CD4-positive, alpha-beta T cell treated with Interleukin-17A for 1 hour (primary cell): ENCODE measurements at places on chromosomes 4 and X.
A peak's percentile ranks its signal among the peaks of the same experiment; 100 is the strongest.

- no peak for DNase-seq
Measured at GRCh38 chr4:25702848-25703247, 47.2 kb downstream of the SLC34A2 start.

GRCh38 chrX:72468607-72469006 is 104.0 kb downstream of the HDAC8 start:
- DNase-seq: no peak

DNA sequence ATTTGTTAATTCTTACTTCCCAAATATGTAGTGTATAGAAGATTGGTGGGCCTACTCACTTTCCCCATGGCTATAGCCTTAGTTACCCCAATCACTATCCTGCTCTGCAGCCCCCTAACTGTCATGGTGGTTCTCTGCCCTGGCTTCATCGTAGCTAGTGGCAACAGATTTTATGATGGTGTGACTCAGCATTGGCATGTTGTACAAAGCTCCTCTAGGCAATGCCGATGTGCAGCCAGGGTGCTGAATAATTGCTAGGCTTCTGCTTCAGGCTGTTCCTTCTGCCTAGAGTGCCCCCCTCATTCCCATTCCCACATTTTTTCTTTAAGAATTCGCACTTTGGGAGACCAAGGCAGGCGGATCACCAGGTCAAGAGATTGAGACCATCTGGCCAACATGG is 35.2 kb downstream of the AFF2 start:
- no peak for DNase-seq

GRCh38 chrX:2848871-2849301 is 20.2 kb downstream of the GYG2 start:
- DNase-seq: no peak

DNA sequence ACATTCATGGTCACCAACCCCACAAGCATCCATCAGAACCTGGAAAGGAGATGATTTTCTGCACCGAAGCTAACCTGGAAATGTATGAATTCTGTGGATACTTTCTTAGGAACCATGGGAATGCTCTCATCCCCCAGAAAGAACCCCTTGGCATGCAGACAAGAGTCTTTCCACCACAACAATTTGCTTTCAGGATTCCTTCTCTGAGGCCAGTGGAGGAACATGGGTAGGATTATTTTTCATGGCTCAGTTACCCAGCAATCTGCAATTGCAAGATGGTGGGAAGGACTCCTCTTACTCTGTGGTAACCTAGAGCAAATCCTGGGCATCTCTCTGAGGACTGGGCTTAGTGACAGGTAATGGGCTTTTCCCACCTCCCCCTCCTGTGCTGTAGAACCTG is 131.9 kb upstream of the MSX1 start:
- no peak for DNase-seq

- no peak for DNase-seq
Measured at GRCh38 chr4:172356016-172356415, 542.8 kb downstream of the GALNTL6 start.

- no peak for DNase-seq
Measured at GRCh38 chr4:5755679-5756078, 44.7 kb downstream of the EVC start.

DNA sequence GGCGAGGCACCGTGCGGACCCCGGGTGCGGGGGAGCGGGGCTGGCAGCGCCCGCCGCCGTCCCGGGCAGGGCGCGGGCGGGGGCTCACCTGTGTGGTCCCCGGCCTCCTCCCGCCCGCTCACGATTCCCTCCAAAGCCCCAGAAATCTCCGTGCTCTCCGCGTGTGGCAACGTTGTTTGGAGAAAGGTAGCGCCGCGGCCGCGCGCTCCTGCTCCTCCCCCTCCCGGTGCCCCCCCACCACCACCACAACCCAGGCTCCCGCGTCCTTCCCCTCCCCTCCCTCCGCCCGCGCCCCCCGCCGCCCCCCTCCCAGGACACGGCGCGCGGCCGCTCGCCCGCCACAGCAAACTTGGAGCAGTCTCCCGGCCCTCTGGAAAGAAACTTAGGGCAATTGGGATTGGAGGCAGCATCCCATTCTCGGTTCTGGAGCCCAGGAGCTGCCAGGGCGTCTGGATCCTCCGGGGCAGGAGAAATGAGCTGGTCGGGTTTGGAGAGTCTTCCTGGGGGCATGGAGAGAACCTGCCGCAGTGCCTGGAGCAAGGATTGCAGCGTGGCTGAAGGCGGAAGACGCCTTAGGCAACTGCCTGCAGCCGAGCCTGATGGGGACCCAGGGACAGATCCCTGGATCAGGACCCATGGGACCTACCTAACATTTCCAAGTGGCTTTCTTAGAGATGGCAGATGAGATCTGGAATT is 855 bp downstream of the KLF3 start:
- DNase-seq: peak; percentile 50

- no peak for DNase-seq
Measured at GRCh38 chrX:10615931-10616774, 4.2 kb downstream of the MID1 start.

DNA sequence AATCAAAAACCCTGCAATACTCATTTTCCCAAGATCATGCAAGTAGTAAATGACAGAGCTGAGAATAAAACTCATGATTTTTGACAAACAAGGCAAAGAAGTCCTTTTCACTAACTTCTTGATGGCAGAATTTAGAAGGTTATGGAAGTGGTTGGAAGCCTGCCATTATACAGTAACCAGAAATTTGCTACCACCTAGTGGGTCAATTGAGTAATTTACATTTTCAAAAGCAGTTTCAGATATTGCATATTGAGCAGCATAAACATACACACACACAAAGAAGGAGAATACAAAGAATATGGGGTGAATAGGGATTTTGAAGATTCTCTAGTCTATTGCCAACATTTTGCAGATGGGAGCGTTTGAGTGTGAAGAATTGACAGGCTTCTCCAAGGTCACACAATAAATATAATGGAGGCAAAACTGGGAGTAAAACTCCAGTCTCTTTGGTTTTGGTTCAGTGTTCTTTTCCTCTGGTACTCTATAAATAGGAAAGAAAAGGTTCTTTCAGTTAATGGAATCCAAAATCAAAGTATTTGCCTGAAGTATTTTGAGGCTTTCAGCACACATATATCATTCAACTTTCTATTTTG is 70.2 kb downstream of the GC start:
- peak; percentile 50 for DNase-seq

GRCh38 chr4:57504797-57505530 is 394.8 kb upstream of the IGFBP7 start:
- no peak for DNase-seq

DNA sequence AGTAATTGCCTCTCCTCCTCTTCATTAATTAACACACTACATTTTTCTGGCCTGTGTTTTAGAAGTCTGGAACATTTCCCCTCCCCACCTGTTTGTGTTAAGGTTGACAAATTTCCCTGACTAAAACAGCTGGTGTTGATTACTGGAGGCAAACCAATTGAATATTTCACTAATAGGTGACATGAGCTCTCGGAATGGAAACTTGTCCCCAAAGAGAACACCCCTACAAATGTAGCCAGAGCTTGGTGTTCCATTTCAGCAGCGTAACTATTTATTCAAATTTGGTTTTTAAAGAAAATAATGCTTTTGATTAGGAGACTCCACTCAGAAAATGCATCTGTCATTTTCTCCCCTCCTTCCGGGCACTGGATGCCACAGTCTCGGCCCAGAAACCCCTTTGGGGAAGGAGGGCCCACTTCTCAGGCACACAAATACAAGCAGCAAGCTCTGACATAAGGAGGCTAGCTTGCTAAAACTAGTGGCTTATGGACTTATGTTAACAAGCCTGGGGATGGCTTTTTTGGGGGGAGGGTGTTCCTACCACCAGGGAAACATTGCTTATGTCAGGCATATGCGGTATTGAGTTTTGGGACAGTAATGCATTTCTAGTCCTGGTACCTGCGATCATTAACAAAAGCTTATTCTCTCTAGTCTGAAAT is 2.2 kb downstream of the RNF150 start:
- DNase-seq: no peak

DNA sequence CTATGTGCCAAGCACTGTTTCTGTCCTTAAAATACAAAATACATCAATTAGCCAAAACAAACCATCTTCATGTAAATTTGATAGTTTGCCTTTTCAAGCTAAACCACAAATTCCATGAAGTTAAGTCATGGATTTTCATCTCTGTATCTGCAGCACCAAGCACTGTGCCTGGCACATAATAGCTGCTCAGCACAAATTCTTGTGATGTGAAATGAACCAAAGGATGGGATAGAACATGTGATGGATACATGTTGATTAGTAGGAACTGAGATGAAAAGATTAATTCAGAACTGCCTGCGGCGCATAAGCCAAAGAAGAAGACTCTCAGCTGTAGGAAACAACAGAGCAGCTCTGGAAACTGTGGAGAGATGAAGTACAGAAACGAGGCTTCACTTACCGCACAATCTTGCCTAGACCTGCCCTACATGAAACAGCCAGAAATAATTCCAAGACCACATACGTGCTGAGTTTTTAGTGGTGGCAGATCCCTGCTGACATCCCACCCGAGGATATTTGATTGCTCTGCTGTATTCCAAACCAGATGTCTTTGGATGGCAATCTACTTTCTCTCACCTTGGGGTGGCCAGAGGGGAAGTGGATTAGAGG is 40.9 kb upstream of the DCLK2 start:
- DNase-seq: no peak
